CD4-positive, alpha-beta T cell treated with Interleukin-4 for 1 hour (primary cell): ENCODE measurements at places on chromosomes 1 and 21.
A peak's percentile ranks its signal among the peaks of the same experiment; 100 is the strongest.

GRCh38 chr1:6771441-6771769 is 13.8 kb upstream of the CAMTA1 start:
- DNase-seq, result no peak

- DNase-seq, result no peak
These were observed 797 bp upstream of the USP1 start for GRCh38 chr1:62436039-62436465.

DNA sequence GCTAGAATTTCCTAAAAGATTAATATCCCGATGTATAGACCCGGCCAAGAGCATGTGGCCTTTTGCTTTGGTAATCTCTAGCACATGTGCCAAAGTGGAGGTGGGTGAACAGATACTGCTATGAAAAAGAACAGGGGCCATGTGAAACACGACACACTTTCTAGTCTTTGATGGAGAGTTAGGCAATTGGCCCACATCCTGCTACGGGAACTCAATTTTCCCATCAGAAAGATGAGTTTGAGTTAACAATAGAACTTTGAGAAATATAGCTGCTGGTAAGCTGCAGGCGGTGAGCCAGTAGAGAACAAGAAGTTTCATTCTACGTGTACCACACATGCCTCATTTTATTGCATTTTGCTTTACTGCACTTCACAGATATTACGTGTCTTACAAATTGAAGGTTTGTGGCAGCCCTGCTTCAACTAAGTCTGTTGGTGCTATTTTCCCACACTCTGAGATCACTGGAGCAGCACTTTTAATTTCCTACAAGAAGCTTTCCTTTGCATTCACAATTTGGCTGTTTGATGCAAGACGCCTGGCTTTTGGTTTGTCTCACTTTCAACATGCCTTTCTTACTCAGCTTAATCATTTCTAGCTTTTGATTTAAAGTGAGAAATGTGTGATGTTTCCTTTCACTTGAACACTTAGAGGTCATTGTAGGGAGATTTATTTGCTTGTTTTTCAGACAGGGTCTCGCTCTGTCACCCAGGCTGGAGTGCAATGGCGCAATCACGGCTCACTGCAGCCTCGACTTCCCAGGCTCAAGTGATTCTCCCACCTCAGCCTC is 46.3 kb downstream of the HTR6 start:
- DNase-seq, result no peak

DNA sequence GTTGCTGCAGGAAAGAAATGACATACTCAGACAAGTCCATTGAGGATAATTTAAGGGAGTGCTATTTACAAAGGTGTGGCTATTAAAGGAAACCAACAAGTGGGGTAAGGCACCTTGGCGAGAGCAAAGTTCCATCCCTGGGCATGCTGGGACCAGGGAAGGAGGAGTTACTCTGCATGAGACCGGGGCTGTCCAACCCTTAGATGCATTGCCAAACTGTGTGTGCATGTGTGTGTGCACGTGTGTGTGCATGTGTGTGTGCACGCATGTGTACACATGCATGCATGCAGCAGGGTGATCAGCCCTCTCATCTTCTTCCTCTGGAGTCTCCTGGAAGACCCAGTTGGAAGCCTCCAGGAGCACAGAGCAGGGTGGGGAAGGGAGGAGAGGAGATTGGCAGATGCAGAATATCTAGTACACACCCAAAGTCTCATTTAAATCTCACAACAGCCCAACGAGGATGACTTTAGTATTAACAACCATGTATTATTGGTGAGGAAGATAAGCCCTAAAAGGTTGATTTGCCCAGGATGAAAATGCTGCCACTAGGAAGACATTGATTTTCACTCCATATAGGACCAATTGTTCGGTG is 72.2 kb upstream of the CD34 start:
- DNase-seq, result no peak

GRCh38 chr21:29630441-29630840 is 309.4 kb downstream of the GRIK1 start:
- DNase-seq, result no peak

DNA sequence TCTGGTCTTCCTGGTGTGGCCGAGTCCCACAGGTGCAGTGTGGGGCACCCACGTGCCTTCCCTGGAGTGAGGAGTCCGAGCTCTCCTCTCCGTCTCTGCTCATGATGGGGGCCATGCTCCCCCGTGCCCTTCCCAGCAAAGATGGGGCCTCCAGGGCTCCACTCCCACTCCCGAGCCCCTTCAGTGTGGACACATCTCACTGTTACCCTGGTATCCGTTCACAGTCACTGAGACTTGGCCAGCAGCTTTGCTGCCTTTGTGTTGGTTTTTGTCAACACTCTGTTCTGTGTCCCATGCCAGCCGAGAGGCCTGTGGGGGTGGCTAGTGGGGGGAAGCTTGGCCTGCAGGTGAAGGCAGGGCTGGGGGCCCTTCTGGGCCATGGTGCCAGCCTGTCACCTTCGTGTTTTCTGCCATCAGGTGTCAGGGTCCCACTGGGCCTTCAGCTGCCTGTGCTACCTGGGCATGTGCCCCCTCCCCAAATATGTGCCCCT is 46.9 kb upstream of the POFUT2 start:
- no peak for DNase-seq

GRCh38 chr1:228013935-228014930 is 7.4 kb downstream of the WNT3A start:
- DNase-seq, result peak; percentile 8

DNA sequence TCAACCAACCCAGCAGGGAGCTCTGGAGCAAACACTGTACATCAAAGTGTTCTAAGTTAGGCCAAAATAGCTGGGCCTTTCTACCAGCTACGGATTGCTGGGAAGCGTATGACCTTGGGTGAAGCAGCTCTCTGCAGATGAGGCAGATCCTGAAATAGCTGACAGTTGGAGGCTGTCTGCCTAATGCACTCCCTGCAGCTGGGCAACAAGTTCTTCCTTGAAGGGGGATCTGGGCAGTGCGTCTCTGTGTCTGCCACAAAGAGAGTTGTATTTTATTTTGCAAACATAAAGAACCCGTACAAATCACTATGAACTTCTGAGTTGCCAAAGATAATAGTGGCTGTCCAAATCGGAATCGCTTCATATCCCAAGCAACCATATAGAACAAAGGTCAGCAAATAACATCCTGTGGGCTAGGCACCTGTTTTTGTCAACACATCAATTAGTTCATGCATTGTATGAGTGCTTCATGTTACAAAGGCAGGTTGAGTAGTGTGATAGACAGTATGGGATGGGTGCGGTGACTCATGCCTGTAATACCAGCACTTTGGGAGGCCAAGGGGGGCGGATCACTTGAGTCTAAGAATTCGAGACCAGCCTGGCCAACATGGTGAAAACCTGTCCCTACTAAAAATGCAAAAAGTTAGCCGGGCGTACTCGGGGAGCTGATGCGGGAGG is 29.1 kb upstream of the KLF17 start:
- no peak for DNase-seq

GRCh38 chr1:167517535-167518330 is 596 bp downstream of the CD247 start:
- DNase-seq, result peak; percentile 83

- no peak for DNase-seq
These were observed 358.7 kb downstream of the LTN1 start for GRCh38 chr21:28633839-28634555.

DNA sequence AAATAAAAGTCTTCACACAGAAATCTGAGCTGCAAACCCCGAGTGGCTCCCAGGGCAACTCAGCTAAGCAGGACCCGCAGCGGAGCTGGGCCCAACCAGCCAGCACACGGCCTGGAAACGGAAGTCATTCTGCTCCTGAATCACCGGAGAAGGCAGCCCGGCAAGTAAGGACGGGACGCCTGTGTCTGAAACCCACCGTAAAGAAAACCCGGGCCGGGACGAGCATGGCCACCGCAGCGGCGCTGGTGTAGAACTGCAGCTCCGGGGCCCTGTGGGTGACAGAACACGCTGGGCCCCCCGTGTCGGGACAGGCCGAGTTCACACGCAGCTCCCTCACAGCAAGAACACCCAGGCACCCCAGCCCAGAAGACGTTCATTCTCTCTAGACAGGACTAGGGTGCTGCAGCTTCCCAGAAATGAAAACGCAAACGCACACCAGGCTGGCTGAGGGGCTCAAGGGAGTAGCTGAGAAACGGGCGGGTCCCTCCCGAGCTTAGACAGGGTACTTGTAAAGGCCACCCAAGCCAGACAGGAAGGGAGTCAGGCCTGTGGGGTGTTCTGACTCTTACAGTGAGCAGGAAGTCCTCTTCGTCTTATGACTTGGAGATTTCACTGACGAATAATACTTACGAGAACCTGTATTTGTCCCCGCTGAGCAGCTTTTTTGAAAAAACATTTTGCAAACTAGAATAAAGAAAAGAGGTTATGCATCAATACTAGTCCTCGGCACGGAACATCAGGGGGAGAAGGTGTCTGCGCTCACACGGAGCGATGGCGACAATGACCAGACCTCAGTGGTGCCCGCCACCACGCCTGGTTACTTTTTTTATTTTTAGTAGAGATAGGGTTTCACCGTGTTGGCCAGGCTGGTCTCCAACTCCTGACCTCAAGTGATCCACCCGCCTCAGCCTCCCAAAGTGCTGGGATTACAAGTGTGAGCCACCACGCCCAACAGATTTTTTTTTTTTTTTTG is 10.9 kb upstream of the CDK11B start:
- no peak for DNase-seq

GRCh38 chr1:111658622-111659021 is 39.0 kb downstream of the RAP1A start:
- DNase-seq, result no peak

GRCh38 chr1:245716561-245716960 is 561.8 kb downstream of the KIF26B start:
- DNase-seq, result no peak

GRCh38 chr21:39972471-39972870 is 105.2 kb downstream of the PCP4 start:
- no peak for DNase-seq

- DNase-seq, result no peak
These were observed 98.7 kb downstream of the PCBP3 start for GRCh38 chr21:45742247-45742646.

GRCh38 chr1:51567653-51568052 is 48.6 kb upstream of the EPS15 start:
- no peak for DNase-seq

- DNase-seq, result peak; percentile 38
These were observed 3.8 kb downstream of the PTAFR start for GRCh38 chr1:28172713-28173150.

- no peak for DNase-seq
These were observed 65.4 kb downstream of the JAK1 start for GRCh38 chr1:64900916-64901315.

- peak; percentile 44 for DNase-seq
These were observed 694 bp downstream of the MEAF6 start for GRCh38 chr1:37513795-37514349.

GRCh38 chr1:33137800-33138199 is 44.0 kb downstream of the TRIM62 start:
- peak; percentile 26 for DNase-seq

- no peak for DNase-seq
These were observed 29.3 kb downstream of the SDC3 start for GRCh38 chr1:30879126-30879786.

- no peak for DNase-seq
These were observed 21.9 kb upstream of the RABGGTB start for GRCh38 chr1:75764057-75764655.

DNA sequence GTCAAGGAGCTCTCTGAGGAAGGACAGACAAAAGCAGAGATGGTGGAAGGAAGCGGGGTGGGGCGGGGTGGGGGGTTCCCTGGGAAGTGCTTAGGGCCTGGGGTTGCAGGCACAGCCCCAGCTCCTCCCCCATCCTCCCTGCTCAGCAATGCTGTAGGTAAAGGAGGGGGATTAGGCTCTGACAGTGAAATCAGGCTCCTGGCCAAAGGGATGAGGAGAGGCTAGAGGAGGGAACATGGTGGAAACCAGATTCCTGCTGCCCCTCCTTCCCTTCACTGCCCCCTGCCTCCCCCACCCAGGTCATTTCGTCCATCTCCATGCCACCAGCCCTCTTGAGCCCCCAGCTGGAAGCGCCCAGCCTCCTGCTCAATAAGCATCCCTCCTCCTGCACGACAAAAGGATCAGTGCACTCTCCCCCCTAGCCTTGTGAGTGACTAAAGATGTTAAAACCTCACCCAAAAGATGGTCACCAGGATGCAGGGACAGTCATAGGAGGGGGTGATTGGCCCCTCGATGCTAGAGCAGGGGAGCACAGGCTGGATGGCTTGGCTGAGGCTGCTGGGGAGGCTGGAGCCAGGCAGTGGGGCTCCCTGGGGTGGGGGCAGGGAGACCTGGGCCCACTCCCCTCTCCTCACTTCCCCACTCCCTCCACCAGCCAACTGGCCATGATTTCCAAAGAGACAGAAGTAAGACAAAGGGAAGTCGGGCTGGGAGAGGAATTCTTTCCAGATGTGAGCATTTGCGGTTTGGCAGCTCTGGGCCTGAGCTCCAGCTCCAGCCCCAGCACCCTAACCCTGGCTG is 2.2 kb upstream of the CRABP2 start:
- no peak for DNase-seq

- DNase-seq, result no peak
These were observed 29.7 kb upstream of the LDLRAP1 start for GRCh38 chr1:25513666-25514065.

DNA sequence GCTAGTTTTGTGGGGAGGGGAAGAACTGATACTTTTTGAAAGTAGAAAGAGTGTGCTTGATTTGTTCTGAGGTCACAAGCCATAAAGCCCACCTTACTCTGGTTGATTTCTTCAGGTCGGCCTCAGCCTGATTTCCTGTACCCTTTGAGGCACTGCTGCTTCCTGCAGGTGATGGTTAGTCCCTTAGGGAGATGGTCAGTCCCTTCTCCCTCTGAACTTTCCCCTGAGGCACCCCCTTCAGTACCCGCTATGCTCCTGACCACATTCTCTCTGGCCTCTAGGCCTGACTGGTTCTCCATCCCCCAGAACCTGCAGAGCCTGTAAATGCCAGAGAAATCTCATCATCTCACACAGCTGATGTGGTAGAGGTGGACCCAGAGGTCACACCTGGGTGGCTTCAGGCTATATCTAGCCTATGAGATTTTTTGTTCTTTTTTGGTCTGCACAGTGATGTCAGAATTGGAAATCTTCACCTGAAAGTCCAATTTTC is 15.0 kb upstream of the ID3 start:
- no peak for DNase-seq

DNA sequence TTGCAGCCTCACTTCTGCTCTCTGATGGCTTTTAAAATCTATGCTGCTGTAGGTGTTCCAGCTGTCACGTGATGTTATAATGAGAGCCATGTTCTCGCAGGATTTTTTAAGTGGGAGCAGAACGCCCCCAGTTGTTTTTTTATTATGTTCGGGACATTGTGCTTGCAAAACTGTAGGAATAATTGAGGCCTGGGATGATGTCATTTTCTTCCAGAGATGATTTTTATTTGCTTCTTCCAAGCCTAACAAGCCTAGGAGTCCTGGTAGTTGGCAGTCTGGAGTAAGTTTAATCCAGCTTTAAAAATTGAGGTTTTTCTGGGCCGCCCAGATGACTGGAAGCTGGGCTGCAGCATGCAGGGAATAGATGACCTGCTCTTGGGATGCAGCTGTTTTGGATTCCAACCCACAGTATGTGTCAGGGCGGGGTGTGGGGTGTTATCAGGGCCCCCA is 34.6 kb upstream of the CHIT1 start:
- no peak for DNase-seq

- DNase-seq, result no peak
These were observed 40.4 kb upstream of the ACTRT2 start for GRCh38 chr1:2980849-2981248.

GRCh38 chr21:37079211-37079824 is 6.3 kb downstream of the TTC3 start:
- DNase-seq, result no peak

GRCh38 chr1:7575041-7575400 is 196.1 kb upstream of the VAMP3 start:
- no peak for DNase-seq

- no peak for DNase-seq
These were observed 60.4 kb downstream of the NME7 start for GRCh38 chr1:169307176-169307575.
